ENCODE measurements at places on chromosomes 5 and 9.

- no peak for DNase-seq
These were observed 3.4 kb upstream of the FGFR4 start for GRCh38 chr5:177083357-177083756.

- no peak for DNase-seq
These were observed 260.1 kb upstream of the CDH18 start for GRCh38 chr5:20248118-20248517.

GRCh38 chr5:93433422-93433821 is 147.6 kb downstream of the NR2F1-AS1 start:
- DNase-seq: no peak

DNA sequence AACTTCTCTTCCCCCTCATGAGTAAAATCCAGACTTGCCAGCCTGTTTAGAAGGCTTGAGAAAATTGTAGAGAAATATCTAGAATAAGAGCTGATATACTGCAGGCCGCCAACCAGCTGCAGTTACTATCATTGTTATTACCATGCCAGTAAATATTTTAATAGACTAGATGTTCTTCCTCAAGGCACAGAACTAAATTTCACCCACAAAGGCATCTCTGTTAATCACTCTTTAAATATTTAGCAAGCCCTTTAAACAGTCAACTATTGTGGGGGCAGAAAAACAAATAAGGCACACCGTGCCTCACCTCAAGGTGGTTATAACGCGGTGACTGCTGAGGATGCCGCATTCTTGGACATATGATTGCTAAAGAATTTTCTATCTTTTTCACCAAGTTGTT is 147.0 kb downstream of the SPOCK1 start:
- DNase-seq: no peak

- no peak for DNase-seq
These were observed 5.1 kb downstream of the RAPGEF1 start for GRCh38 chr9:131734781-131735180.

DNA sequence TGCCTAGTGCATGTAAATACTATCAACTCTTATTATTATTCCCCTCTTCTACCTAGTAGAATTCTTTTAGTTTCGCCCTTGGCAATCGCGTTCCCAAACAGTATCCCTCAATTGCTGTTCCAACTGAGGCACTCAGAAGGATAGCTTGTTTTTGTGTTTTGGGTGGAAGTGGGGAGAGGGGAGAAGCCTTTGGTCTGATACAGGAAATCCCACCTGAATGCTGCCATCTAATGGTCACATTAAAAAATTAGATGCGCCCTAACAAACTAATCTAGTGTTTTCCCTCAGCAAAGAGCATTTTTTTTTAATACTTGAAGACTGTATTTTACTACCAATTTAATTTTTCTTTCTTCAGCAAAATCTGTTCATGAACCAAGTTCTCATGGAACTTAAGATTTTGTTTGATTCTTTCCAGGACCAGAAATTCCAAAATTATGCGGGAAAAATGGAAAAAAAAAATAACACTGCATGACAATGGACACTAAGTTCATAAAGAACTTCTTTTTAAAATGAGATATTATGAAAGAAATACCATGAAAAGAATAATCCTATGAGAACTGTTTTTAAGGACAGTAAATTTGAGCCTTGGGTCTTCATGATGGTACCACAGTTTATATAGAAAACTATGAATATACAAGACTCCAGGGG is 22.2 kb upstream of the GLDC start:
- peak; percentile 37 for DNase-seq

DNA sequence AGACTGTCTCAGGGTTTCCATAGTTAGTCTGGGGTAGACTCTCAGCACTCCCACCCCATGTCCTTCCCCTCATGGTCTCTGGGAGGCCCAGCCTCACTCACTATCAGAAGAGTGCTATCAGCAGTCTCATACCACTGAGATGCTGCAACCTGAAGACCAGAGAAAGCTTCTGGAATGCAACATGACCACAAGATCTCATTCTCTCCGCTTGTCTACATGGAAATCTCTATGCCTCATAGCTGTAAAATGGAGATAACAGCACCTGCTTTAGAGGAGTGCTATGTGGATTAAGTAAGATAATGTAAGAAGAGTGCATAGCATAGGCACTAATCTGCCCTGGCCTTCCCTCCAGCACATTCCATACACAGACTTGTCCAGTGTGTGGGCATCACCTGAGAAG is 47.0 kb upstream of the ZNF169 start:
- no peak for DNase-seq

DNA sequence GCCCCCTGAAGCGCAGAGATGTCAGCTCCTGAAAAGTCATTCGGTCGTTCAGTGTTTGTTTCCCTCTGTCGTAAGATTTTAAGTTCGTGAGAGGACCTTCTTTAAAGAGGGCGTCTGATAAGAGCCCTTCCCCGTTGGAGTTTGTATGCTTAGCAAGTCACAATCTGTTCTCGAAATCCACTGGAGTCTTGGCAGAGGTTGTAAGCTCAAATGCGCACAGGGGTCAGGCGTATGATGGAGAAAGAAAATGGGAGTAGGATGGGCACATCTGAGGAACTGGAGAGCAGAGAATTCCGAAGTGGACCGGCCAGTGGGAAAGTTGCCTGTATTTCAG is 710 bp downstream of the HSD17B4 start:
- DNase-seq: no peak

- DNase-seq: no peak
These were observed 139.9 kb upstream of the PRLR start for GRCh38 chr5:35369965-35370790.

DNA sequence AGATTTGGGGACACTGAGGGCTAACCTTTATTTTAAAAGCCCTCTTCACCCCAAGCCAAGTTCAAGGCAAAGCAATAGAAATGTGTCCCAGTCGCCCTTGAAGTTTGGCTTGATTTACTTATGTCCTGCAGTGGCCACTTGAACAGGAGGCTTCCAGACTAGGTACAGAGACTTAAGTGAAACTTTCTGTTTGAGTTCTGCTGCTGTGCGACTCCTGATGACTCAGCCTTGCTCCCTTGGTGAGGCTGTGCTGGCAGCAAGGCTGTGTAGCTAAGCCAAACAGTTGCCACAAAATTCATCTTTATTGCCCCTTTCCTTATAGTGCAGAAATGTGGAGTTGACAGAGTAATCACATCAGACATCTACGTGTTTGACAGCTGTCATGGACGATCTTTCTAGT is 68.8 kb upstream of the NTRK2 start:
- no peak for DNase-seq

DNA sequence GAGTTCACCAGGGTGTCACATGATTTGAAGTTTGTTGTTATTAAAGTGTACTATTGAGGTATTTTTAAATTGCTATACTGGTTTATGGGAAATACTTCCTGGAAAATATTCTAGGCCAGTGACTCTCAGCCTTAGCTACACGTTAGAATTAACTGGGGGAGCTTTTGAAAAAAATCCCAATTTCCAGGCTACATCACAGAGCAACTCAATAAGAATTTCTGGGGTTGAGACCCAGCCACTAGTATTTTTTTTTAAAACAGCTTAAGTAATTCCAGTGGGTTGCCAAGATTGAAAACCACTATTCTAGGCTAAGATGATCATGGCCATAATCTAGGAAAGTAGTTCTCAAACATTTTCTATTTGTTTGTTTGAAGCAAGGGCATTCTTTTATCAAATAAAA is 142.9 kb upstream of the GRIA1 start:
- DNase-seq: no peak

GRCh38 chr5:160543395-160543794 is 121.7 kb downstream of the PTTG1 start:
- no peak for DNase-seq

GRCh38 chr5:2864515-2865105 is 113.1 kb upstream of the IRX2 start:
- no peak for DNase-seq

DNA sequence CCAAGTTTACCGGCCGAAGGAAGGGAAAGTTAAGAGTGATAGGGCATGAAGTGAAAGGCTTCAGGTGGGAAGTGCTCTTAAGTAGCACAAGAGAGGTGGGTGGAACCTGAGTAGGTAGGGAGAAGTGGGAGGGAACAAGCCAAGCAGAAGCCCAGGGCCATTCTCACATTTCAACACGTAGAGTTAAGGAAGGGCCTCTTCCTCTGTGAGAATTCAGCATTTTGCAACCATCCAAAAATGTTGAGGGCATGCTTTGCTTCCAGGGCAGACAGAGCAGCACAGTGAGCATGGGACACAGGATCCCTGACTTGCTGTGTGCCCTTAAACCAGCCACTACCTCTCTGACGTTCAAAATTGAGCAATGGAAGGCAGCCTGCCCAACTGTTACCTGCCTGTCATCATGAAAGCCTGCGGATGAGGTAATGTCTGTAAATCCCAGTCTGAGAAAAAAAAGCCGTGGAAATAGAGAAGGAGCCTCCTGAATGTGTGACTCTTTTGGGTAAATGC is 3.3 kb downstream of the CYFIP2 start:
- no peak for DNase-seq

DNA sequence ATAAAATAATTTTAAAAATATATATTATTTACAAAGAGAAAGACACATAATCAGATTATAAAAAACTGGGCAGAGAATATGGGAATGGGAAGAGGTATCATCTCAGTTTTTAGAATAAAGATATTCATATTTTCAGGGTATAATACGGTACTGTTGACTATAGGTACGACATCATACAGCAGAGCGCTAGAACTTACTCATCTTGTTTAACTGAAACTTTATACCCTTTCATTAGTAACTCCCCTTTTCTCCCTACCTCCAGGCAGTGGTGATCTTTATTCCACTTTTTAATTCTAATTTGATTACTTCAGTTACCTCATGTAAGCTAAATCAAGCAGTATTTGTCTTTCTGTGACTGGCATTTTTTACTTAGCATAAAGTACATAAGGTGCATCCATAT is 742.1 kb downstream of the MTRR start:
- no peak for DNase-seq

GRCh38 chr9:16928179-16928945 is 57.9 kb upstream of the BNC2 start:
- DNase-seq: no peak

DNA sequence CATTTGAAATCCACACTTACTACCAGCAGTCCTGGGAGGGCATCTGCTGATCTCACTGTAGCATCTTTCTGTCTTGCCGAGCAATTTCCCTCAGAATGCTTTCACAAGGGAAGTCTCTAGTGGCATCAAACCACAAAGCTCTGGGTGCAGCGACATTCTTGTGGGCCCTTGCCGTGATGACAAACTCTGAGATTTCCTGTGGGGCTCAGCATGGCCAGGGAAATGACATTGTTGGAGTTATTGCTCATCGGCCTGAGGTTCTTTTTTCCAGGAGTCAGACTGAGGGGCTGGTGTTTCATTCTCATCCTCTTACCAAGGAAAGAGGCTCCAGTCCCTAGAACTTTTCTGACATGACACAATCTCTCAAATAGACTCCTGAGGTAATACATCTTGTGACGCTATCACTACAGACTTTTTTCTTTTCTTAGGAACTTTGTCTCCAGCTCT is 51.4 kb downstream of the PFDN1 start:
- peak; percentile 42 for DNase-seq

DNA sequence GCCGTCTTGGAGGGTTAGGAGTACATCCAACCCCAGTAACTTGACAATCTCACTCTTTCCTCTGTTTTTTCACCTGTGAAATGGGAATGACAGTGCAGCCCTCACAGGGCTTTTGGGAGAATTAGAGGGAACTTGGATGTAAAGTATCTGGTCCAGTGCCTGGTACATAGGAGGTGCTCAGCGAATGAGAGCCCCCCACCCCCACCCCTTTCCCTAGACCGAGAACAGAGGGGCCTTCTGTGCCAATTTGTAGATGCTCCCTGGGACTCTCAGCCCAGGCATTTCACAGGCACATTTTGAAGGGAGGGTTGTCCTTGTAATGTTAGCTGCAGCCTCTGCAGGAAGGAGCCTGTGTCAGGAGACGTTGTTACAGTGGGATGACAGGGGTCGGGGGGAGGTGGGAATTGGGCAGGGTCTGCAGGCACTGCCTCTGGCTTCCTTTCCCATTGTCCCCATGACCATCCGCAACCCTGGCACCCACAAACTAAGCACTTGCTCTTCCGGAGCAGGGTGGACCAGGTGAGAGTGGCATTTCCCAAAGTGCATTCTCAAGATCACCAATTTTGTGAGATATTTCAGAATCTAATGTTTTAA is 47.0 kb downstream of the AMBP start:
- no peak for DNase-seq

- DNase-seq: no peak
These were observed 396.9 kb downstream of the ENC1 start for GRCh38 chr5:74243634-74244033.

DNA sequence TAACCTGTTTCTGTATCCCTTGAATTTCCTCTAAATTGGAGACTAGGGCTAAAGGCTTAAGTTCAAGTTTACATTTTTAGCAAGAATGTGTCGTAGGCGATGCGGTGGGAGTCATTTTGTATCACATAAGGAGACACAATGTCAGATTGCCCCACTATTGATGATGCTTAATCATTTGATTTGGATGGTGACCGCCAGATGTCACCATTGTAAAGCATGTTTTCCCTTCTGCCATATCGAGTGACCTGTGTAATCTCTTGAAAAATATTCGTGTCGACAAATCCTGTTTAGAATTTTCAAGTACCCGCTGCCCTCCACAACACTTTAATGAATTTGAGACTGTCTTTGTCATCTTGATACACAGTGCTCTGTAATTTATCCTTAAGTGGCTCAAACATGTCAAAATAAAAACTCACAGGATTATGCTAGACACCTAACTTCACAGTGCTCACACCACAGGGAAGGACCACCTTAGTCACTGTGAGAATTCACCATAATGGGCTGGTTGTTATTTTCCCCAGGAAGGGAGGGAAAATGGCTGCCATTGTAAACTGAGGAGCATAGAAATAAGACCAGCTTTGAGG is 34.5 kb upstream of the SLC46A2 start:
- DNase-seq: no peak

GRCh38 chr9:14323083-14323971 is 9.4 kb upstream of the NFIB start:
- no peak for DNase-seq

DNA sequence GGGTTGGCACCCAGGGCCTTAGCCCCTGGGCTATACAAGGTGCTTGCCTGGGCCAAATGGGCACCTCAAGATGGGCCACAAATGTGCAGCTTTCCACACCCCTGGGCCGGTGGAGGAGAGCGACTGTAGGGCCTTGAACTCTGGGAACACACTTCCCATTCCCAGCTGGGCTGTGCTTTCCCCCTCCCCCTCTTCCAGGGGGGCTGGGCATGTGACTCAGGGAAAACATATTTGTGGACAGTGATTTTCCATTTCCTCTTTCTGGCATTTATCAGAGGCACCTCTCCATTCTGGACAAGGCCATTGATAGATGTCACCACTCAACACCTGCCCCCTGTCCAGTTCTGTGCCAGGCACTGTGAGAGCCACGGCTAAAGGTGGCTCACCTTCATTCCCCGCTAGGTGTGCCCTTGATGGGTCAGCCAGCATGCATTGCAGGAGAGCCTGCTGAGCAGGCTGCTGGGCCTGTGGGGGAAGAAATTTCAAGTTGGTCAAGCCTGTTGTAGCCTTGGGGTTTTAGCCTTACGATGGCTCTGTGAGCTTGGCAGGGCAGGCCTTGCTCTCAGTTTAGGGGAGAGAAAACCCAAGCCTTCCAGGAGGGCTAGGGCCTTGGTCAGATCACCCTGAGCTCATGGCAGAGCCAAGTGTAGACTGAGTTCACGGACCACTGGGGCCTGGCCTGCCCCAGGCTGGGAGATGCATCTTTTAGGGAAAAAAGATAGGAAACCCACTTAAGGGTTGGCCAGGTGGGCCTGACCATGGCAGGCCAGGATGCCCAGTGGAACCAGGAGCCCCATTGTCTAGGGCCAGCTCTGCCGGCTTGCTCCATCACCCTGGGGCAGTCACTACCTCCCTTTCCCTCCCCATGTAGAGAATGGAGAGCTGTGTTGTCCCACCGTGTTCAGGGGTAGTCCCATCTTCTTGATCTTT is 113.9 kb downstream of the DAB2IP start:
- DNase-seq: no peak

Data from naive B cell (primary cell).